ENCODE measurements at places on chromosomes 7 and 10.
A peak's percentile ranks its signal among the peaks of the same experiment; 100 is the strongest.

- no peak for DNase-seq
Observed at GRCh38 chr7:134752006-134752760, 27.3 kb upstream of the CALD1 start.

DNA sequence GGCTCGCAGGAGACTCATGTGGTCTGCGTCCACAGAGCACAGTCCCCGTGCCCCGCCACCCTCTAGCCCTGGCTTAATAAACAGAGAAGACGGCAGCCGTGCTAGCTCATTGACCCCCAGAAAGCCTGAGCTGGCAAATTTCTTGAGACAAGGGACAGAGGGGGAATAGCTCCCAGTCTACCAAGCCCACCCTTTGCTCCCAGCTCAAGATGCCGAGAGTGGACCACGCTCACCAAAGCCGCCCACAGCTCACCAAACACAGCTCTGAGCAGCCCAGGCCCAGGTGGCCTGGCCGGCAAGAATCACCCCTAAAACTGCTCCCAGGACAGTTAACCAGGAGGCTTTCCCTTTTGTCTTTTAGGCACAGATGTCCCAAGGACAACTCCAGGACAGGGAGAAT, 5.4 kb downstream of the PDGFA start:
- no peak for DNase-seq

- DNase-seq = no peak
Observed at GRCh38 chr10:33395201-33395600, 60.7 kb upstream of the NRP1 start.

GRCh38 chr7:36613031-36613614, 111.2 kb downstream of the AOAH start:
- no peak for DNase-seq

- DNase-seq = no peak
Observed at GRCh38 chr7:94616855-94617254, 39.1 kb downstream of the SGCE start.

GRCh38 chr10:131897297-131897899, 3.4 kb upstream of the PPP2R2D start:
- DNase-seq = no peak

- no peak for DNase-seq
Observed at GRCh38 chr10:77082601-77083252, 554.9 kb downstream of the KCNMA1 start.

- no peak for DNase-seq
Observed at GRCh38 chr7:15828881-15829280, 142.4 kb upstream of the MEOX2 start.

GRCh38 chr7:89308535-89308934, 513.0 kb upstream of the TEX47 start:
- DNase-seq = no peak

- DNase-seq = no peak
Observed at GRCh38 chr7:46603296-46603752, 682.3 kb upstream of the IGFBP3 start.

DNA sequence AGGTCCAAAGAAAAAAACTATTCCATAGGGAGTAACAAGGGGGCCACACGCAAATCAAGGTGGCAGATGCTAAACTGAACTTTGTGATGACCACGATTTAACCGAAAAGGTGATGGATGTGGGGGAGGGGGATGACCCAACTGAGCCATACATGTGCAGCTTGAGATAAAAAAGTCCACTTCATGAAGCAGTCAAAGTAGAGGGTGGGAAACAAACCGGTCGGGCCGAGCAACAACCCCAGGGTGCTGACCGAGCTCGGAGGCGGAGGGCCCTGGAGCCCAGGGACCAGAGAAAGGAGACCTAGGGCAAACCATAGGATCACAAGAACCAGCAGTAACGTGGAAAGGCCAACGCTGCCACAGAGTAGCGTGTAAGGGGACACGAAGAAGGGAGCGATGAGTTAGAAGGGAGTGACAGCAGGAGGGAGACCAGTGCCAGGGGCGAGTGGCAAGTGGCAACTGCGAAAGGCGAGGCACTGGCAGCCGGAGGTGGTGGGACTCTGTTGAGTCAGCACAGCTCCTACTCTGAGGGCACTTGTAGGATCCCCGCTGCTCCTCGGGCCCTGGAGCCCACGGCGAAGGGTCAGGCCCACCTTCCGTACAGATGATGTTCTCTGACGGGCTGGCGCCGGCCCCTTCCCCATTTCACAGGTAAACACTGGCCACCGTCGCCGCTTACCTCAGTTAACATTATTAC, 540 bp downstream of the SNX13 start:
- peak; percentile 68 for DNase-seq

DNA sequence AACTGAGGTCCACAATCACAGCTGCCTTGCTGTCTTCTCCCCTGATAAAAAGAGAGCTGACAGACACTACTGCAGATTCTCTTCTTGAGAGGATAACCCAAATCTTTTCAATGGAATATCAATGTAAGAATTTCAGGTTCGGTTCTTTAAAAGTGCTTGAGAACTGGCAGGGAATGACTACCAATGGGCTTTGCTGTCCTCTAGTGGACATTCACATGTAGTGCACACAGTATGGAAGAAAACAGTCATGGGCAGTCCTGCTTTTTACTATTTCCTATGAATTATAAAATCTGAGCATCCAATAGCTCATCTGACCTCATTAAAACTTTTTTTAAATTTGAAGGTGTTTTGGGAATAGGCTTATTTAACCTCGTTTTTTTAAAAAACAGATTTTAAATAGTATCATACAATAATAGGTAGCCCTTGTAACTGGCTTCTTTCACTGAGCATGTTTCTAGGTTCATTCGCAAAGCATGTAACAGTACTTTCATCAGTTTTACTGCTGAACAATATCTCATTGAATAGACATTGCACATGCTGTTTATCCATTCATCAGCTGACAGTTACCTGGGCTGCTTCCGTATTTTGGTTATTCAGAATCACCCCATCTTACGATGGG, 18.3 kb downstream of the FZD9 start:
- DNase-seq = no peak

DNA sequence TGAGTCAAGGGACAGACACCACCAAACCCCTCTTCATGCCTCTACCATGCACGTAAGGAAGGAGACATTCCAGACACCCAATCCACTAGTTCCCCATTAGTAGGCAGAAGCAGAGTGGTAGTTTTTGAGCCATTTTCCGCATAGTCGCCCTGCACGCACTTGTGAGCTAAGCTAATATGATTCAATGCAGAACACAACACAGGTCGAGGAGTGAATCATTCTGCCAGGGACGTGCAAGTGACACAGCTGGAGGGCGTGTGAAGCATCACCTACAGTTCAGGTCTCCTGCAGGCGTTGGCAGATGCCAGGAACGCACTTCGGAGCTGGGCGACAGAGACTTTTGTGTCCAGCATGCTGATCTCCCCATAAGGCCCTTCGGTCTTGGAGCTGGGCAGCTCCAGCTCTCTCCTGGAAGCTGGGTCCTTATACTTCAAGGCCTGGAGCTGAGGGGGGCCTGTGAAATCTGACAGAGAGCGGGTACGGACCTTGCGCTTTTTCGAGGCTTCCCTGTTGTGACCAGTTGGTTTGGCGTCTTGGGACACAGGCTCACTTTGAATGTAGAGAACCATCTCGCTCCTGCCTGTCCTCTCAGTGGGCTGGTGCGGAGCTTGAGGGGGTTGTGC, 102.4 kb downstream of the SVIL start:
- DNase-seq = no peak

DNA sequence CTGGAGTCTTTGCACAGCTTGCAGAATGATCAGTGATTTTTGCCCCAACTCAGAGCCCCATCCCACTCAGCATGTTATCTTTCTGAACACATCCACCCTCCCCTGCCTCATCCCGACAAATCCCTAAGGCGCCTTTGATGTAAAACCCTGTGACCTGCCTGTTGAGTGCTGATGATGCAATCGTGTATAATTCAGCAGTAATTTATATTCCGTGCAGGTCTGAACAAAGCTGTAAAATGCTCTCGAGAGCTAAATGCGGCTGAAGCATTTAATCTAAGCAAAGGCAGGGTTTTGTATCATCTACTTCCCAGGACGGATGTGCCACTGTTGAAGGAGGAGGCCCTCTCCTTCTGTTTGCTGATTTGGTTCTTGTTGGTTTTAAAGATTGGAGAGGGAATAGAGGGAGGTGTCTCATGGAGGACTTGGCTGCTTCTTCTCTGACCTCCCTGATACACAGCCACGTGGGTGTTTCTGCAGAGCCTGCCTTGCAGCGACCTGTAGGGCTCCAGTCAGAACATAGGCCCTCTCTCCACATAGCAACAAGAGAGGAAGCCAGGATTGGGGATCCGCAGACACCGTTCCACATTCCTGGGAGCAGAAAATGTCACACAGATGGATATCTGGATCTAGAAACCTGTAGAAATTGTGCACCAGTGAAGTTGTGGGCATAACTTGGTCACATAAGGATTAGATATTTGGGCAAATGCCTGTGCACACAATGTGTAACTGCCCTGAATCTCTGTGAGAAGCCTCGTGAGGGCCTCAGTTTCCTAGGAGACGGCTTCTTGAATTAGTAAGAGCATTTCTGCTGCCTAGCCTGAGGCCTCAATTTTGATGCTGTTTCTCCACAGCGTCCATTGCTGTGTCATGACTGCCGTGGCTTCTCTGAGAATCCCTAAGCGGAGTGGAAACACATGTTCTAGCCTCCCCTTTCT, 90.2 kb upstream of the AGK start:
- DNase-seq = no peak

GRCh38 chr10:60967260-60967659, 23.3 kb upstream of the RHOBTB1 start:
- no peak for DNase-seq

DNA sequence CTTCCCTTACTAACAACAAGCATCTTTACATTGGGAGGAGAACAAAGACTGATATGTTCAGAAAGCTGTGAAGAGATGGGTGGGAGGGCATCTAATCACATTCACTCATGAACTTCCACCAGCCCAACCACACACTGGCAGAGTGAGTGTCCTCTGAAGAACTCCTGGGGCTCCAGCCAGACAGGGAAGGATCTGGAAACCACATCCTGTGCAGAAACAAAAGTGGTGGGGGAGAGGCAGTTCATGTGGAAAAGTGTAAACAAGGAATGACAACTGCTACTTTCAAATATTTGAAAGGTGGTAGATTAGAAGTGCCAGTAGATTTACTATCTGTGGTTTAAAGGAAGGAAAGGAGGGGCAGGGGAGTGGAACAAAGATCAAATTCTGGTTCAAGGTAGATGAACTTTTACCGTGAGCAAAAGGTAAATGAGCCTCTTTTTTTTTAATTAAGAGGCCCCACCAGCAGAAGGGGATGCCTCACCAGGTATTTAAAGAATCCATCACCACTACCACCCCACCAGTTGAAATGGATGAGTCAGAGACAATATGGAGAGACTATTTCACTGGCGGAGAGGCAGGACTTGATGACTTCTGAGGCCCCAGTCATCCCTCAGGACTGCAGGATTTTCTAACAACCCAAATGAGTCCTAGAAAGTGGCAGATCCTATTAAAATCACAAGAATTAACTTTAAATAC, 34.5 kb downstream of the GOT1 start:
- DNase-seq = peak; percentile 51

GRCh38 chr7:75621124-75621523, 117.6 kb downstream of the HIP1 start:
- no peak for DNase-seq

DNA sequence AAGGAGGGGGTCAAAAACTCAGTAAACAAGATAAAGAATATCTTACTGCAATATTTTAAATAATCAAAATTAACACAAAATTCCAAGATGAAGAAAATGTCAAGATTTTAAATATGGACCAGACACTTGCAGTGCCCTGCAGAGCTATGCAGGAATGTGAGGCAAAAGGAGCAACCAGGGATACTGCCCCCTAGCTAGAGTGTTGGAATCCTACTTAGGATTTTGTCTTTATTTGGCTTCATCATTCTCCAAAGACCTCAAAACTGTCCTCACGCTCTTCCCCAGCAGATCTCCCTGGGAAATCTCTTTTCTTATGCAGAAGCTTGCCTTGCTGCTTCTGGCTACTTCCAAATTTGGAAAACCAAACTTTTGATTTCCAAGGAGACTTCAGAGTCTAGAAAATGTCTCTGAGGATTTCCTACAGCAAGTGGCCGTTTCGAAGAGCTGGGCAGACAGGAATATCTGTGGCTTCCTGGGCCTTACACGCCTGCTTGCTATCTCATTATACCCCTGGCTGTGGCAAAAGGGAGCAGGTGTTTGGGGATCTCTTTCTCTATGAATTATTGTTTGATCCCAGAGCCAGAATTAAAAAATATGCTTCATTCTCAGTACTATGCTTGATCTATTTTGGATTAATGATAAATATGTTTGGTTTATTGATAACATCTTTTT, 232.2 kb upstream of the BMPER start:
- DNase-seq = no peak

DNA sequence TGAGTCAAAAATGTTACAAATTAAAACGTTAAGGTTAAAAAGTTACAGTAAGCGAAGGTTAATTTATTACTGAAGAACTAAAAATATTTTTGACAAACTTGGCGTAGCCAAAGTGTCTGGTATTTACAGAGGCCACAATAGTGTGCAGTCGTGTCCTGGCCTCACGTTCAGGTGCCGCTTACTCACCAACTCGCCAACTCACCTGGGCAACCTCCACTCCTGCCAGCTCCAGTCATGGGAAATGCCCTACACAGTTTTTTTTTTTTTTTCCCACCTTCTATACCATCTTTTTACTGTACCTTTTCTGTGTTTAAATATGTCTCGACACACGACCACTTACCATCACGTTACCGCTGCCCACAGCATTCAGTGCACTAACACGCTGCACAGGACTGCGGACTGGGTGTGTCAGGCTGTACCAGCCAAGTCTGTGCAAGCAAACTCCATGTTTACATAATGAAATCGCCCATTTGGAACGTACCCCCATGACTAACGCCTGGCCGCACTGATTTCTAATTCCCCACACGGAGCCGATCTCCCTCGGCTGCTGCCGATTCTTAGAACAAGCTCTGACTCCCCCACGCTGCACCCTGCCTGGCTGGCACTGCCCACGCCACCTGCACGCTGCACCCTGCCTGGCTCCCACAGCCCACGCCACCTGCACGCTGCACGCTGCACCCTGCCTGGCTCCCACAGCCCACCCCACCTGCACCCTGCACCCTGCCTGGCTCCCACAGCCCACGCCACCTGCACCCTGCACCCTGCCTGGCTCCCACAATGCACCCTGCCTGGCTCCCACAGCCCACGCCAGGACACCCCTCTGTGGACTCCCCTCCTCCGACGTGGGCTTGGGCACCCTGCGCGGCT, 203.1 kb downstream of the ZMYND11 start:
- no peak for DNase-seq

- DNase-seq = peak; percentile 66
Observed at GRCh38 chr10:30359373-30360206, 10.5 kb upstream of the MTPAP start.

DNA sequence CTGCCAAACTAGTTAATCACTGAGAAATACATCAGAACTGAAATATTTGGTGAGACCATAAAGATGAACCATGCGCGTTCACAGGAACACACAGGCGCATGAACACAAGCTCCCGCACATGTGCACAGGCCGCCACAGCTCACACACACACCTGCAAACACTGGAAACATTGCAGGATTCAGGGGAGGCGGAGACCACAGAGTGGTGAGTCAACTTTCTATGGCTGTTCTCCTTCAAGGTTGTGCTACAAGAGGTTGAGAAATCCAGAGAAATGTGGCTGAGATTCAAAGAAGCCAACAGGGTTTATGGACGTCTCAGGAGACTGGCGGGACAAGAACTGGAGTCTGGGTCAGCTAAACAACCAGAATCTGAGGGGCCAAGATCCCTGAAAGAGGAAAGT, 17.8 kb downstream of the ESYT2 start:
- DNase-seq = no peak

GRCh38 chr7:79528421-79528820, 75.0 kb upstream of the MAGI2 start:
- DNase-seq = no peak

Measured in SW 1271 (cell line).